ENCODE measurements at places on chromosomes 1 and 21.

GRCh38 chr1:36988321-36988720, 46.0 kb downstream of the GRIK3 start:
- DNase-seq = no peak

- DNase-seq = no peak
These were observed 80.4 kb downstream of the ADARB1 start for GRCh38 chr21:45154511-45155508.

GRCh38 chr1:10765734-10766478, 30.5 kb downstream of the CASZ1 start:
- no peak for DNase-seq

GRCh38 chr1:247112479-247112781, 8.3 kb upstream of the ZNF669 start:
- no peak for DNase-seq

DNA sequence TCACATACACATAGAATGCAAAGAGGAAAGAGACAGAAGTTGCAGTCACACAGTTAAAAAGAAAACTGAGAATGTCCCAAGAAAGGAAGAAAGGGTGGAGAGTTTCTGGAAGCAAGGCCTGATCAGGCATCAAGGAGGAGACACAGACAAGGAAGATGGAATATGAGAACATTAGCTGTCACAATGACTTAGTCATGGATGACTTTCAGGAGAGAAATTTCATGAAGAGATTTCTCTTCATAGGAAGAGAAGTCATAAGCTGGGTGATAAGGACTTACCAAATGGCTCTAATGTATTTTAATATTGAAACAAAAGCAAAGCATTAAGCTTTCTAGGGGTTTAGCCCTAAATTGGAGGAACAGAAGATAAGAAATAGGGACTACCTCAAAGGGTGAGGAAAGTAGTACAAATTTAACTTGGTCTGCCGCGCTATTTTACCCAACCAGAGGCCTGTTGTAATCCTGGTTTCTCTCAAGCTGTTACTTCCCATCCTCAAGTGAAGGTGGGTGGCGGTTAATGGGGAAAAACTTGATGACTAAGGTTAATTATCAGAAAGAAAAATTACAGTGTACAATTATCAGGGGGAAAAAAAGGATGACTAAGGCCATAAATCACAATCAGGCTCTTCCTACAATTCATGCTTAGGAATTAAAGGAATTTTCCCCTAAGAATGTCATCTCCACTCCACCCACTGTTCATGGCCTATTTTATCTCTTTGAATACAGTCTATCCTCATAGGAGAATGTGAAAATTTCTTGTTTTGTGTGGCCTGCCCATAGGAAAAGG, 93.9 kb upstream of the ADGRL2 start:
- DNase-seq = no peak

DNA sequence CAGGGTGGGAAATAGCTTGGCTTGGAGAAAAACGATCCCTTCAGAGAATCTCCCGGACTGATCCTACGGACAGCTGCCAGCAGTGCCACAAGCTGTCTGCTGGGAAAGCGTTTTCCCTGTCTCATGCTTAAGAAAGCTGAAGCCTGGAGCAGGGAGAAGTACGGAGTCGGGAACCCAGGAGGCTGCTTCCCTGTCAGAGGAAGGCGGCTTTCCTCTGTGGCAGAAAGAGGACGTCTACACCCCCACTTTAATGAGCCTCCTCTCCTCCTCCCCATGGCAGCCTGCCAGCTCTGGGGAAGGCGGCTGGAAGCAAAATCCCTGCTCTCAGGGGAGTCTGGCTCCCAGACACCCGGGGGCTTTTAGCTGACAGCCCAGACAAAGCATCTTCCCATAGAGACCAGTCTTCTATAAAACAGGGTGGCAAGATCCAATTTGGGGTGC, 7.3 kb downstream of the KIF21B start:
- no peak for DNase-seq

DNA sequence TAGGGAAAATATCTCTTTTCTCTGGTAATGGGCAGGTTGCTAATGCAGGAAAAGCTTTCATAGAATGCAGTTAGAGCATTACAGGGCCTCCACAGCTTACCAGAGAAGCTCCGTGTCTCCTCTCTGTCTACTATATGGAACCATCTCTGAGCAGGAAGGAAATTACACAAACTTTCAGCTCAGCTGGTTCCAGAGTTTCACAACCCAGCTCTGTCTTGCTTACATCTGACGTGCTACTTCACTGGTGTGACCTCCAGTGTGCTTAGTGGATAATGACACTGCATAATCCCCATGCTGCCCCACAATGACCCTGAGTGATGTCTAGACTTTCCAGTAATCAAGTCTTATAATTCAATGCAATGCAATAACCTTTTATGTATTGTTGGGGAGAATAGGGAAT, 4.3 kb upstream of the FGGY start:
- no peak for DNase-seq

- no peak for DNase-seq
These were observed 4.3 kb upstream of the AK2 start for GRCh38 chr1:33041026-33041425.

- no peak for DNase-seq
These were observed 727.6 kb upstream of the NEGR1 start for GRCh38 chr1:73009938-73010337.

- DNase-seq = peak; percentile 50
These were observed 67.8 kb upstream of the BCL10 start for GRCh38 chr1:85344256-85344694.

DNA sequence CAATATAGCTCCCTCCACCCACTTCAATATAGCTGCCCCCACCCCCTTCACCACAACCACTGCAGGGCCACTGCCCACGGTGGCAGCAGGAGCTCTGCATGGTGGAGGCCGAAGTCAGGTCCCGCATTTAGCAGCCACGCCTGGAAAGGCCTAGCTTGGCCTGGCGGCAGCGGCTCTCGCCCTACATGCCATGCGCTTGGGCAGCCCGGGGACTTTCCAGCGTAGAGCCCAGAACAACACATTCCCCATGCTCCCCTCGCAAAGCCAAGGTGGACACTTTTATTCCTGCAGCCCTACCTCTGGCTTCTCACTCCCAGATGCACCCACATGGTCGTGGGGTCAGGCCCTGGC, 37.1 kb downstream of the LHX4 start:
- no peak for DNase-seq

GRCh38 chr1:35544976-35545375, 12.2 kb downstream of the KIAA0319L start:
- DNase-seq = peak; percentile 66

DNA sequence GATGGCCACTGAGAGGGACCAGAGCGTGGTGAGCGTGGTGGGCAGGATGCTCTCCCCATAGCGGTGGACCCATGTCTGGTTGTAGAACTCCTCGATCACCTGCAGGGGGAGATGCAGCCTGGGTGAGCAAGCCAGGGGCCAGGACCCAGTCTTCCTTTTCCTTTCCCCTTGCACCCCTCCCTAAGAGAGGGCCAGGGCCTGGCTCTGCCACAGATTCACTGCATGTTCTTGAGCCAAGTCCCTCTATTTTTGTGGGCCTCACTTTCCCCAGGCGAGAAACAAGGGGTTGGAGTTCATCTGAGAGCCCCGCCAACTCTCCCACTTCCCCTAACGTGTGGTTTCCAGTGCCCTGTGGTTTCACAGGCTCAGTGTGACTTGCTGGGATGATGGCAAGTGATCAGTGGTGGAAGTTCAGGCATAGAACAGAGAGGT, 27.5 kb downstream of the SLC2A1 start:
- DNase-seq = peak; percentile 53

- no peak for DNase-seq
These were observed 8.2 kb downstream of the RHBG start for GRCh38 chr1:156376958-156377919.

DNA sequence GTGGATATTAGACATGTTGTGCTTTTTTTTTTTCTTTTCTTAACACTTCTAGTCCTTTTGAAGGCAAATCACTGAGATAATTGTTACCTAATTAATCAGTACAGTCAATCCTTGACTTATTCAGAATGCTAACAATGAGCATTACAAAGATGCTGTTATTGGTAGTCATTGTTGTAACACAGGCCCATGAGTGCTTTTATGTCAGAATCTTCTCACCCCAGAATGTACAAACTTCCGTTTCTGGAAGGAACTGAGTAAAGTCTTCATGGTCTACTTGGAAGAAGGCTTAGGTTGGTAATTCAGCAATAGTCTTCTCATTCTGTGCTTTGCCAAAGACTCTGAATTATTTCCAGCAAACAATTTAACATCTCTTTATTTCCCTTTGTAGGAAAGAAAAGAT, 3.1 kb downstream of the KCNK1 start:
- DNase-seq = no peak

DNA sequence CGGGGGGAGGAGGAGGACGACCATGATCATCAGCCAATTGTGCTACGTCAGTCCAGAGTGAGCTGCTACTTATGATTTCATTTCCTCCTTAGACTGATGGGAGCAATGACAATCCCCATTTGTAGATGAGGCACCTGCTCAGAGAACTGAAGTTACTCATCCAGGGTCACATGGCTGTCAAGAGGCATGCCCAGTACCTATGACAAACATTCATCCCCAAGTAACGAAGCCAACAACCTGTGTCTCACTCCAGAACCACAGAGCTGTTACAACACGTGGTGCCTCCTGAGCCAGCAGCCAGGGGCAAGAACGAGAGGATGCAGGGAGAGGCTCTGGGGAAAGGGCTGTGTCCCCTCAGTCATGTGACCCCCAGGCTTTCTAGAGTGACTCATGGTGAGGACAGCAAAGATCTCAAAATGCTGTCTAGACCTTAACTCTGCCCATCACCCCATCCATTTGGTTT, 93.6 kb downstream of the SIM2 start:
- no peak for DNase-seq

Measured in Caco-2 (cell line).